NCI-H1694 (cell line): ENCODE measurements at places on chromosomes 16 and 17.

DNA sequence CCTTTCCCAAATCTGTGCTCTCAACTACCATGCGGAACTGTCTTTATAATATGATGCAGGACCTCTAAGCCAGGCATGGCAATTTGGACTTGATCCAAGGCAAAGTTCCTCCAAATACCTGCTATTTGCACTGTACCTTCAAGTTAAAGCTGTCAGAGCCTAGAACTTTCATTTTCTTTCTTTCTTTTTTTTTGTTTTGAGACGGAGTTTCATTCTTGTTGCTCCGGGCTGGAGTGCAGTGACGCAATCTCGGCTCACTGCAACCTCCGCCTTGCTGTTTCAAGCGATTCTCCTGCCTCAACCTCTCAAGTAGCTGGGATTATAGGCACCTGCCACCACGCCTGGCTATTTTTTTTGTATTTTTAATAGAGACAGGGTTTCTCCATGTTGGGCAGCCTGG is 51.7 kb downstream of the ARHGAP27 start:
- DNase-seq = no peak

DNA sequence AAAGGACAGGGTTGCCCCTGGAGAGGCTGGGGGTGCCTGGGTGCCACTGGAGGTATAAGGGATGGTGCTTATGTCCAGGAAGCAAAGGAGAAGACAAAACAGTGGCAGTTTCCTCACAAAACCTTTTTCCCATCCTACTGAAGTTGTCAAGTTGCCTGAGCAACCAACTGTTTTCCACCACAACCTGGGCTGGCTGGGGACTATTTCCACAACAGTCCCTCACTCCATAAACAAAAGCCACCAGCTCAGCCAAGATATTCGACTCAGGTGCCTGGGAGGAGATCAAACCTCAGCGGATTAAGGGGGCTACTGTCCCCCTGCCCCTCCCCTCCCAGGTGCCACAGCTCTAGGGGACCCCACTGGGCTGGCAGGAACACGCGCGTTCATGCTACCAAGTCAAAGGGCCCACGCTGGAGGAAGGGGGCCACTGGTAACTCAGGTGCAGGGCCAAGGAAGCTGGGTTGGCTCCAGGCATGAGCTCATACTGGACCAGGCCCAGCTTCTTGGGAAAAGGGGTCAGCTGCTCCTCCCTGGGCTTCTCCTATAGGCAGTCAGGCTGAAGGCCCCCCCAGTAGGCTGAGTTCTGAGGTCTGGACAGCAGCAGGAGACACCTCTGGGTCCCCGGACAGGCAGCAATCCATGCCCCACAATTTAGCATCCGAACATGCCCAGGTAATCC is 45.7 kb upstream of the MRPS23 start:
- no peak for DNase-seq

GRCh38 chr16:75320435-75320834 is 69.0 kb upstream of the BCAR1 start:
- DNase-seq = no peak

DNA sequence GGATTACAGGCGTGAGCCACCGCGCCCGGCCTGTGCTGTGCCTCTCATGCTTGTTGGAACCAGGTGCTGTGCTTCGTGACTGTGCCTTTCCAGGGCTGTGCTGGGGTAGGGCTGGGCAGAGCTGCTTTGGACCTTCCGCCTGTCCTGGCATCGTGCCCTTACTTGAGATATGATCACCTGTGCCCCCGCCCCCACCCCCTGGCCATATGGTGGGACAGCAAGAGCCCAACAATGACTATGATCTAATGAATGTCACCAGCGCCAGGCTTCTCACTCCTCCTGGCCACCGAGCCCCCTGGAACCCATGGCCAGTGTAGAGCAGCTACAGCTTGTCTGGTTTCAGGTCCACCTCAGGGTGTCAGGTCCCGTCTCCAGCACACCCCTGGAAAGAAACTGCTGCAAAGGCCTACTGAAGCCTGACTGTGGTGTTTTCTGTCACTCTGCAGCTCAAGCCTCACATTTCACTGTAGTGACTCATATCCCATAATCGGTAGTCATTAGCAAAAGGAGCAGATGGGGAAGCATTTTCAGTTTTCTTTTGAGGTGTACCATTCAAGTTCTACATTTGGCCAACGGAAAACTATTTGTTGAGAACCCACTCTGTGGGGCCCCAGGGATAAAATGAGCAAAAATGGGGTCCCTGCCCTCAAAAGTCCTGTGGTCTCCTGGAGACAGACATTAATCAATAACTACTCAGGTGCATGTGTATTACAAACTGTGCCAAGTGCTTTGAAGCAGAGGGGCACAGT is 22.1 kb downstream of the FCSK start:
- peak; percentile 65 for DNase-seq

- no peak for DNase-seq
These were observed 16.4 kb upstream of the HERPUD1 start for GRCh38 chr16:56915336-56916119.

- peak; percentile 79 for DNase-seq
These were observed 8.1 kb upstream of the NLRP1 start for GRCh38 chr17:5592382-5592781.

- DNase-seq = no peak
These were observed 9.6 kb upstream of the ATP2C2 start for GRCh38 chr16:84358601-84359295.

DNA sequence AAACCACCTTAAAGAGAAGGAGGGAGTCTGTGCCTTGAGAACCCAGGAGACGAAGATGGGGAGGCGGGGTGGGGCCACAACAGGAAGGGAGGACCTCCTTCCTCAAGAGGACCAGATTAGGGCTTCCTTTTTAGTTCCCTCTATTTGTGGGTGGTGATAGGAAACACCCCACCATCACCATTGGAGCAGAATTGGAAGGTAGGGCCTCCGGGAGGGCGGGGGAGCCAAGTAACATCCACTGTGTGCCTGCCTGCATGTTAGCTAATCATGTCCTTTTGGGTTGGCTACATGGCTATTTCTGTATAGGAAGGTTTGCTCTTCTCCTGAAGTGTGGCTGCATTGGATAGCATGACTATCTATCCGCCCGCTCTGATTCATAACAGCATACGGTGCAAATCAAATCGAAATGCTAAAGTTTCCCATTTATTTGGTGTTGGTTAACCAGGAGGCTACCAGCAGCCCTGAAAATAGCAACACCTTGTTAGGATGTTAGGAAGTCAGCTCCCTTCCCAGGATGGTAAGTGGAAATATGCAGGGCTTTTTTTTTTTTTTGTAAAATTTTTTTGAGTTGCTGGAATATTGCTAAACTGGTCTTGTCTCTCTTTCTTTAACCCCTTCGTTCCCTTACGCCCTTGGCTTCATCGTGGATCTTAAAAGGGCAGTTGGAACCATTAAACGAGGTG is 4.2 kb downstream of the SYT17 start:
- DNase-seq = no peak

DNA sequence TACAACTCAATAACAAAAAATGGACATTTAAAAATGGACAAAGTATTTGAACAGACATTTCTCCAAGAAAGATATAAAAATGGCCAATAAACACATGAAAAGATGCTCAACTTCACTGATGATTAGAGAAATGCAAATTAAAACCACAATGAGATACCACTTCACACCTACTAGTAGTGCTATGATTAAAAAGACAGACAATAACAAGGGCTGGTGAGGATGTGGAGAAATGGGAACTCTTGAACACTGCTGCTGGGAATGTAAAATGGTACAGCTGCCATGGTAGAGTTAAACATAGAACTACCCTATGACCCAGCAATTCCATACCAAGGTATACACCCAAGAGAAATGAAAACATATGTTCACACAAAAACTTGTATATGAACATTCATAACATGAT is 24.9 kb downstream of the CFAP97D1 start:
- DNase-seq = no peak

- no peak for DNase-seq
These were observed 4.7 kb upstream of the QRICH2 start for GRCh38 chr17:76312735-76313134.

- no peak for DNase-seq
These were observed 947.5 kb downstream of the CDH11 start for GRCh38 chr16:64174327-64174726.

GRCh38 chr17:6536053-6536452 is 20.3 kb downstream of the PITPNM3 start:
- DNase-seq = no peak

GRCh38 chr17:41689497-41690299 is 1.0 kb downstream of the EIF1 start:
- peak; percentile 64 for DNase-seq

DNA sequence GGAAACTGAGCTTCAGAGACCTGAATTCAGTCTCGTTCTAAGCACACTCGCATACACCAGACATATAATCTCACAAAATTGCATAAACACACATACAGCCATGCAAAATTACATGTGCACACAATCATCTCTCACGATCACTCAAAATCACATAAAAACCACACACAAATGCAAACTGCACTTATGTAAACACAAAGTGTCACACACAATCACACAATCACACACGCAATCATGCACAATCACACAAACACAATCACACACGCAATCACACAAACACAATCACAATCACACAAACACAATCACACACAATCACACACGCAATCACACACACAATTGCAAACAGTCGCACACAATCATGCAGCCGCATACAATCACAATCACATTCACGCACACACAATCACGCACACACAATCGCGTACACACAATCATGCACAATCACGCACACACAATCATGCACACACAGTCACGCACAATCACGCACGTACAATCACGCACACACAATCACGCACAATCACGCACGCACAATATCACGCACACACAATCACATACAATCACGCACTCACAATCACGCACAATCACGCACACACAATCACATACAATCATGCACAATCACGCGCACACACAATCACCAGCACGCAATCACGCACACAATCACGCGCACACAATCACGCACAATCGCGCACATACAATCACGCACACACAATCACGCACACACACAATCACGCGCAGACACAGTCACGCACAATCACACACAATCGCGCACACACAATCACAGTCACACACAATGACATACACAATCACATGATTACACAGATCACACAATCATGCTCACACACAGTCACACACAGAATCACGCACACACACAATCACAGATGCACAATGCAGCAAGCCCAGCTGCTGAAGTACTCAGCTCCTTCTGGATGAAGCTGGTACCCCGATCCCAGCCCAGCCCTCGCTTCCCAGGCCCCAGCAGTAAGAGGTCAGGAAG is 45.6 kb downstream of the ZDHHC7 start:
- DNase-seq = no peak

DNA sequence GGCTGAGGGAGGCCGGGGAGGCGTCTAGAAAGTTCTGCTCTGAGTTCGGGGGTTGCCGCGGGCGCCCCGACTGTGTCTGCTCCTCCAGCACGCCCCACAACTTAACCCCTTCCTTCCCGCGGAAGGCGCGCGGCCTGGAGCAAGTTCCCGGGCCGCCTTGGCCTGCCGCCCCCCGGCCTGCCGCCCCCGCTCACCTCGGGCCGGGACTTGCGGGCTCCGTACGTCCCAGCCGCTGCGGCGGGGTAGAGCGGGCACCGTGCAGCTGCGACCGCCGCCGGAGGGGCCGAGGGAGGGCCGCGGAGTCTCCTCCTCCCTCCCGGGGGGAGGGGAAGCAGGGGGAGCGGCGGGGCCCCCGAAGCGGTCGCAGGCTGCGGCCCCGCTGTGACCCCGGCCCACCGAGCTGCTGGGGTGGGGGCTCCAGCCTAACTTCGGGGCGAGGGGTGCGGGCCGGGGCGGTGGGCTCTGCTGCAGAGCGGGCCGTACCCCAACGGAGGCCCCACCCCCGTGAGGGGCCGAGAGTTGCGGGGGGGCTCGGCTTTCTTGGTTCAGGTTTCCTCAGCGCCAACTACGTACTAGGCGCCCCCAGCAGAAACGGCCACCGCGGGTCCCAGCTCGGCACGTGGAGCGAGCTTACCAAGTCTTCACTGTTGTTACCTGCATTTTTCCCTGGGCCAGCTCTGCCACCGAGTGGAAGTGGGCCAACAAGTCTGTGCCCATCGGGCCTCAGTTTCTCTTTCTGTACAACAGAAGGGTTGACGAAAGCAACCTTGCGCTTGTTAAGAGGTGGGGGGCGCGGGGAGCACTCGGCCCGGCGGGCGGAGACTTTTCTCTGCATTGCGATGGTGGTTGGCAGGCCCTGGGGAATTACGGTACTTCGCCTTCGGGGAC is at the start of gene CCDC102A:
Gene CCDC102A, minus strand, starts transcription at position 266 of the 888 bp plus-strand sequence. CDS start 7,394 bp downstream, outside the sequence.
- DNase-seq = no peak

- DNase-seq = no peak
These were observed 33.1 kb upstream of the SNN start for GRCh38 chr16:11635113-11635652.

- no peak for DNase-seq
These were observed 32.9 kb upstream of the FBXO47 start for GRCh38 chr17:39000021-39000601.

DNA sequence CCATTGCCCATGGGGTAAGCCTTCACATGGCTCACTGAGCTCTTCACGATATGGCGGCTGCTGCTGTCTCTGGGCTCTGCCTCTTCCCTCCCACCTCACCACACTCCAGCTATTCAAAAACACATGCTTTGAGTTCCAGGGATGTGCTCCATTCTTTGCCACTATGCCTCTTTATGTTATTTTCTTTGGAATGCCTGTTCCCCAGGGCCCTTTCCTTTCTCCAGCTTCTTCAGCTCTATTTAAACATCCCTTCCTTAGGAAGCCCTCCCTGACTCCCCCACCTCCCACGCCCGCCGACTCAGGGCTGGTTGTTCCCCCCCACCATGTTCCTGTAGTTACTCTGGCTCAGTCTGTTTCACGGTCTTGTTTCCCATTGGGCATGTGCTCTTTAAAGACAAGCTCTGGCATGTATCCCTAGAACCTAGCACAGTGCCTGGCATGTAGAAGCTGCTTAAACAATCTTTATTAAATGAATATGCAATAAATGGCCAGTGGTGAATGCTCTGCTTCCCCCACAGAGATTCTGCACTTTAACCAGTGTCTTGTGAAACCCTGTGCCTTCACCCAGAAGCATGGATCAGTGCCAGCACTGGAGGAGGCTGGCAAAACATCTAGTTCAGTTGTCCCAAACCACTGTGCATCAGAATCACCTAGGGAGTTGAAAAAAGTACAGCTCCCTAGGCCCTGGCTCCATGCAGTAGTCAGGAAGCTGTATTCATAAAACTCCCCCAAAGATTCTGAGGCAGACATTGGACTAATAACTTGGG is 6.9 kb downstream of the MYCBPAP start:
- DNase-seq = no peak

DNA sequence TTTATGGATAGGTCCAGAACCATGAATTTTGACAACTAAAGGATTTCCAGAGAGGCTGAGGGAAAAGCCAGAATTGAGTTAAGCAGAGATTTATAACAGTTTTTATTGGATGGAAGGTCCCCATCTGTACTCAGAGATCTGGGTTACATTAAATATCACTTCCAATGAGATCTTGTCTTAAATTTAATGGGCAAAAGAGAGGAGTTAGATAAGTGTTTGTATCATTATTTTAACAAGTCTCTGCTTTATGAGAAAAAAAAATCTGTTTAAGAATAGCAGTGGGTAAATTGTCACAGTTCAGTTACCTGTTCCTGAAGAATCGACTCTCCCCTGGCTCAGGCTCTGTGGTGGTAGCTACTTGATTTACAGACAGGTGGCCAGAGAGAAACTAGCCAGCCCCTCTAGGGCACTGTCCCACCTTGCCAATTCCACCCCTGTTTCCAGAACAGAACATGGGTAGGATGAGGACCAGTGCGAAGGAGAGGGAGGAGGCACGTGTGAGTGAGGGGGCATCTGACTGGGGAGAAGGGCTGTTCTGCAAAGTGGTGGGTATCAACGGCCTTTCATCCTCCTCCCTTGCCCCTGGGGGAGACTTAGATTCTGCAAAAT is 22.1 kb upstream of the CRHR1 start:
- DNase-seq = no peak
